Astrocyte of the hippocampus (primary cell): ENCODE measurements at places on chromosomes 11 and 22.

DNA sequence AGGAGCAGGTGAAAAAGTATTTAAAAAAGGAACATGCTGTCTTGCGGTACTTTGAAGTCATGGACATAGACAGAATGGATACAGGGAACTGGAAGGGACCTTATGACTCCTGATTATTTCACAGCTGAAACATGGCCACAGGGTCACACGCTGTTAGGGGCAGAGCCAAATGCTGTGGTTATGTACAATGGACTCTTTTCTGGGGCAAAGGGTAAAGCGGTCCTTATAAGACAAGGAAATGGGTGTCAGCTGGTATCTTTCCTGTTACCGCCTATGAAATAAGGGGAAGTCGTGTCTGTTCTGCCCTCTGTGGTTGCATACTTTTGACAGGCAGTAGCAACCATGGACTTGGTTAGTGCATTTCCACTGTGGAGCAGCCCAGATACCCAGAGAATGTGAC lies 12.8 kb upstream of the ST14 start:
- no peak for DNase-seq

GRCh38 chr11:111352935-111353710 lies 26.0 kb downstream of the POU2AF1 start:
- no peak for DNase-seq

DNA sequence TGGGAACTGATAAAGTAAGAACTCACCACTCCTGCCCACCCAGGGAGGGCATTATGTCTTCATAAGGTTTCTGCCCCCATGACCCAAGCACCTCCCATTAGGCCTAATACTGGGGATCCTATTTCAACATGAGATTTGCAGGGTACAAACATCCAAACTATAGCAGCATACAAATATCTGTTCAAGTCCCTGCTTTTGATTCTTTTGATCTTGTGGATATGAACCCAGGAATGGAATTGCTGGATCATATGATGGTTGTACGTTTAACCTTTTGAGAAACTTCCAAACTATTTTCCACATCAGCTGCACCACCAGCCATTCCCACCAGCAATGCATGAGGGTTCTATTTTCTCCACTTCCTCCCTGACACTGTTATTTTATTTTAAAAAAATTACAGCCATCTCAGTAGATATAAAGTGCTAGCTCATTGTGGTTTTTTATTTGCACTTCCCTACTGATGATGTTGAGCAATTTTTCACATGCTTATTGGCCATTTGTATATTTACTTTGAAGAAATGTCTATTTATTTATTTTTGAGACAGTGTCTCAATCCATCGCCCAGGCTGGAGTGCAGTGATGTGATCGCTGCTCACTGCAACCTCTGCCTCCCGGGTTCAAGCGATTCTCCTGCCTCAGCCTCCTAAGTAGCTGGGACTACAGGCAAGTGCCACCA lies 7.1 kb upstream of the ATG16L2 start:
- no peak for DNase-seq

- peak; percentile 12 for DNase-seq
These were observed 689 bp downstream of the PDHX start for GRCh38 chr11:34916843-34917770.

DNA sequence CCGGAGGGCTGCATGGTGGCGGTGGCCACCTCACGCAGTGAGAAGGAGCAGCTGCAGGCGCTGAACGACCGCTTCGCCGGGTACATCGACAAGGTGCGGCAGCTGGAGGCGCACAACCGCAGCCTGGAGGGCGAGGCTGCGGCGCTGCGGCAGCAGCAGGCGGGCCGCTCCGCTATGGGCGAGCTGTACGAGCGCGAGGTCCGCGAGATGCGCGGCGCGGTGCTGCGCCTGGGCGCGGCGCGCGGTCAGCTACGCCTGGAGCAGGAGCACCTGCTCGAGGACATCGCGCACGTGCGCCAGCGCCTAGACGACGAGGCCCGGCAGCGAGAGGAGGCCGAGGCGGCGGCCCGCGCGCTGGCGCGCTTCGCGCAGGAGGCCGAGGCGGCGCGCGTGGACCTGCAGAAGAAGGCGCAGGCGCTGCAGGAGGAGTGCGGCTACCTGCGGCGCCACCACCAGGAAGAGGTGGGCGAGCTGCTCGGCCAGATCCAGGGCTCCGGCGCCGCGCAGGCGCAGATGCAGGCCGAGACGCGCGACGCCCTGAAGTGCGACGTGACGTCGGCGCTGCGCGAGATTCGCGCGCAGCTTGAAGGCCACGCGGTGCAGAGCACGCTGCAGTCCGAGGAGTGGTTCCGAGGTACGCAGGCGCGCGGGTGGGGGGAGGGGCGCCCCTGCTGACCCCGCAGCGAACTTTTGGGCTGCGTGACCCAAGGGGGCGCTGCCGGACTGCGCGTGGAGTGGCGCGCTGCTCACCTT lies 670 bp downstream of the NEFH start:
- peak; percentile 75 for DNase-seq

- DNase-seq = no peak
These were observed 57.6 kb downstream of the NAV2 start for GRCh38 chr11:19770277-19770676.

GRCh38 chr11:128297091-128297651 lies 290.2 kb downstream of the ETS1 start:
- DNase-seq = no peak

DNA sequence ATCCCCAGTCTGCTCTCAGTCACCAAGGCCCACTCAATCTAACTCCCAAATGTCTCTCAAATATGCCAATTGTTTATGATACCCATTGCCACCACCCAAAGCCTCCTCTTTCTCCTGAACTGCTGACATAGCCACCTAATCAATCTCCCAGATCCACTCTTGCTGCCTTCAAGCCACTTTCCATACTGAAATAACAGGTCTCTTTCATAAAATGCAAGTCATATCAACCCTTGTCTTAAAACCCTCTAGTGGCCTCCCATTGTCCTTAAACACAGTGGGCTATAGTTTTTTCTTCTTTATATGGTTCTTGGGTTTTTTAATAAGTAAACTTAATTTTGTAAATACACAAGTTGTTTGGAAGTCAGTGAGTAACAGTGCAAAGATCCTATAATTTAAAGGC lies 155.2 kb upstream of the ZC3H12C start:
- no peak for DNase-seq

GRCh38 chr11:63736864-63737263 lies 31.7 kb downstream of the ZFTA start:
- DNase-seq = no peak

- DNase-seq = no peak
These were observed 5.6 kb downstream of the SNU13 start for GRCh38 chr22:41683052-41683451.

- DNase-seq = no peak
These were observed 81.7 kb upstream of the NARS2 start for GRCh38 chr11:78656327-78656726.

- peak; percentile 11 for DNase-seq
These were observed 23.4 kb downstream of the C2CD3 start for GRCh38 chr11:74147199-74147929.

- no peak for DNase-seq
These were observed 26.7 kb downstream of the OSBPL5 start for GRCh38 chr11:3138178-3139085.

DNA sequence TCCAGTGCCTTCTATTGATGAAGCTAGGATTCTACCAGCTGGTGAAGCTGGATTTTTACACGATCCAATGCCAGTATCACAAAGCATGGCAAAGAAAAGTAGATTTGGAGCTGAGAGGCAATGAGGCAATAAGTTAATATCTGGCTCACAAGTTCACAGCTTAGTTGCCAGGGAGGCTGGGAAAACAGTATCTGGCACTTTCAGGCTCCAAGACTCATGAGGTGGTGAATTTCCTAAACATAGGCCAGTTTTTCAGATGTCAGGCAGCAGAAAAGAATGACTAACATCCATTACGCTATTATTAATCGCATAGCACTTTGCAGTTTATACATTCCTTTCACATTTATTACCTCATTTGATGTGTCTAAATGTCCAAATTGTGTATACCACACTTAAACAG lies 122.7 kb downstream of the GRIA4 start:
- DNase-seq = peak; percentile 15

GRCh38 chr11:74685905-74686304 lies 45.3 kb downstream of the CHRDL2 start:
- no peak for DNase-seq

DNA sequence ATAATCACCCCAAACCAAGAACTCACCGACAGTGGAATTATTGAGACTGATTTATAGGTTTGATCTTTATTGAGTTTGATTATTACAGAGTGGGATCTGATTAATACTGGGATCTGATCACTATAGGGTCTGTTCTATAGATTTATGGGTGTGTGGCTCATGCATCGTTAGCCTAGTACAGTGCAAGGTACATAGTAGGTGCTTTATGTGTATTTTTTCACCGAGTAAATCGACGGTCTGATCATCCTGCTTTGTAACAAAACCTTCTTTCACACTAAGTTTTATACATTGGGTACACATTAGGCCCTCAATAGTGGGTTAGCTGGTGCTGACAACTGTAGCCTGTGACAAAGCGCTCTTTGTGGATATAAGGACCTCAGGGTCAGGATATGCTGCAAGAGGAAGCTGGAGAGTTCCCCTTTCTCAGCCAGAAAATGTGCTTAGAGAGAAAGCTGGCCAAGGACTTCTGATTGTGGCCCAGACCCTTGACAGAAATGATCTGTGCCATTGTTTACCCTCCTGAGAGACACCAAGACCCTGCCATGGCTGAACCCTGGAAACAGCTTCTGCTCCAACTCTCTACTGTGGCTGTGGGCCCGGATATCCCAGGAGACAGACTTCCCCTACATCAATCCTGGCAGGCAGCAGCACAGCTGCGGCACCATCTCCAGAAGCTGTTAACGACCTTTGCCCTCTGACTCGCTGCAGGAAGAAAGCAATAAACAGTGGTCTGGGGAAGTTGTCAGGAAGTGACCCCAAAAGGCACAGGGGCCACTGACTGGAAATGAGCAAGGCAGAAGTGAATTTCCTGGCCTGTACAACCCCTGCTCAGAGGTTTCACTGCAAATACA lies 16.1 kb upstream of the TPP1 start:
- DNase-seq = no peak
